Effector CD8-positive, alpha-beta T cell (primary cell): ENCODE measurements at places on chromosomes 7 and 10.

DNA sequence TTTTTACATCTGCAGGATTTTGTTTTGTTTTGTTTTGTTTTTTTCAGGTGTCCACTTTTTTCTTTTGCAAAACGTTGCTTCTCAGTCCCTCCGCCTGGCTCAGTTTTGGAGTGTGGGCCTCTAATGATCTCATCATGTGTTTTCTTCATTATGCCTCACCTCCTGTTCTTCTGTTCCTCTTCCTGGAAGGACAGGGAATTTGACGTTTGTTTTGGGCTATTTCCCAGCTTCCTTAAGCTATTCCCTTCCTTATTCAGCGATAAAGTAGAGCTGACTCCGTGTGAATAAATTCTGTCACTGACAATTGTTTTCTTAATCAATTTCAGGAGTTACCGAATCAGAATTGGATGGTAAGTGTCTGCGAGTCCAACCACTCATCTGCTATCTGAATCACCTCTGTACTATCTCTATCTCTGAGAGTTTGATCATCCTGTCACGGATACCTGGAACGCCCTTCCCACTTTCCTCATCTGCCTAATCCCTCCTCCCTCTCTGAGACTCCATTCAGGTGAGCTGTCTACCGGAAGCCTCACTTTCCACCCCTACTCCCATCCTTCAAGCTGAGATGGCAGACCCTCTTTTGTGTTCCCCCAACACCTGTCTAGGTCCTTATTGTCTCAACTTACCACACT is 218.4 kb downstream of the GATA3 start:
- DNase-seq: no peak

- no peak for DNase-seq
Measured at GRCh38 chr7:51680594-51681399, 364.2 kb upstream of the COBL start.

DNA sequence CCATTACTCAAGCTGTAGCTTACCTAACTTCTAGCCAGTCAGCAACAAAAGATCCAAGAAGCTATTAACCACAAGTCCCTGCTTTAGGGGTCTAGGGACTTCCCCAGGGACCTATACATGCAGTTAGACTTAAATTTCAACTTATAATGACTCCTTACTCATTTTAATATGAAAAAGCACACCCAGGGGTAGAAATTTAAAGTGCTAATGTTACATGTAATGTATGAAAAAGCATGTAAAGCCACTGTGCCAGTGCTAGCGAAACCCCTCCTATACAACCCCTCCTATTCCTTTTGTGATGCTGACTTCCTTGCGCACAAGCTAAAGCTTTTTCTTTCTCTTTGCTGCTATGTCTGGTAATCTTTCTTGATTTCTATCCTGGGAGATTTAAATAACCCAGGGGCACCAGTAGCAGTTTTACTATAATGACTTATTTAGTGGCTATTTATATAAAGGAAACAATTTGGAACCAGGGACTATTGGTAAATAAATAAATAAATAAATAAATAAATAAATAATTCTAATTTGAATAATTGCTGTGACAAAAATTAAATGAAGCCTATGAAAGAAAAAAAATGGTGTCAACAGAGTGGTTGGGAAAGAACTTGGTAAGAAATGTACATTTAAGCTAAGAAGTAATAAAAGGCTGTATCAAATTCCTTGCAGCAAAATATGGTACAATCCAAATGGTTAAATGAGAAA is 110.5 kb upstream of the MAGI2 start:
- DNase-seq: no peak

- DNase-seq: no peak
Measured at GRCh38 chr7:130288829-130289228, 4.1 kb upstream of the CPA4 start.

- no peak for DNase-seq
Measured at GRCh38 chr10:51800121-51800520, 100.7 kb upstream of the CSTF2T start.

DNA sequence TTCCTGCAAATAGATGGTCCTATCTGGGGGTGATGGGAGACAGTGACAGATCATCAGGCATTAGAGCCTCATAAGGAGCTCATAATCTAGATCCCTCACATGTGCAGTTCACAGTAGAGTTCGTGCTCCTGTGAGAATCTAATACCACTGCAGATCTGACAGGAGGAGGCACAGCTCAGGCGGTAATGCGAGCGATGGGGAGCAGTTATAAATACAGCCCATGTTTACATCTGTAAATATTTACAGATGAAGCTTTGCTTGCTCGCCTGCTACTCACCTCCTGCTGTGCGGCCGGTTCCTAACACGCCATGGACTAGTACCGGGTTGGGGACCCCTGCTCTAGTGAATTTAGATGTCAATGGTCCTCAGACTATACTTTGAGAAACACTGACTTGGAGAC is 17.0 kb upstream of the CDCA7L start:
- no peak for DNase-seq

DNA sequence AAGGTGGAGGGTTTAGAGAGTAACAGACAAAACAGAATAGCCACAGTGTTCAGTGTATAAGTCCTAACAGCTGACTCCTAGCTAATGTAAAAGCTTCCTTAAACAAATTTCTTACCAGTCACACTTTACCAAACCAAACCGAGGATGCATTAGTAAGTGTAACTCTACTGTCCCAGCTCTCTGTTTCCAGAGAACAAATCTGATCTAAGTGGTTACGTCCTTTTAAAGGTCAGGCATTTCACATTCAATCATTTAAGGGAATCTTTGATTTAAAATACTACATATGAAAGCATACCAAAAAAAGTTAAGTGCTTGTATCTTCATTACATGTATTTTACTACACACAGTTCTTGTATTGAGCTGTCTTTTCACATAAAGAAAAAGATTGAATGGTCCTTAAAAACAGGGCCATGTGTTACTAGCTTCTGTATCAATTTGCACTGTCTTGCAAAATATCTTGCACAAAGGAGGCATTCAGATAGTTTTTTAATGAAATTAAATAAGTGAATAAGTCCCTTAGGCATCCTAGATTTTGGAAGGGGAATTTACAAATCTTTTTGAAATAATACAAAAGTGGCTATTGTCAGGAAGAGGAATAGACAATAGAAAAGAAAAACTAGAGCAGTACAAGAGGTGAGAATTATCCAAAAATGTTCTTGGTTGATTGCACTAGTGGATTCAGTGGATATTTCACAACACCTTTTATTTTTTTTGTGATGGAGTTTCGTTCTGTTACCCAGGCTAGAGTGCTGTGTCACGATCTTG is 58.4 kb upstream of the SPOCK2 start:
- no peak for DNase-seq

GRCh38 chr7:80721883-80722615 is 83.6 kb downstream of the CD36 start:
- DNase-seq: no peak
